ENCODE measurements at places on chromosomes 11 and 22. TPM values are rescaled to one million over a fixed set of nuclear protein-coding genes. Genes with fewer than 3 reads are reported as not detected.
A peak's percentile ranks its signal among the peaks of the same experiment; 100 is the strongest.

The TTC12 gene
- total RNA-seq: 17.5 TPM

The SCUBE1 gene
- 5.0 TPM for total RNA-seq

The OR2AG2 gene
- total RNA-seq: 0.13 TPM

The OR5P2 gene
- total RNA-seq: 0.52 TPM

The GGTLC3 gene
- 6.4 TPM for total RNA-seq

The CARNS1 gene
- total RNA-seq: 1.2 TPM

GRCh38 chr11:105204636-105205035 lies 65.1 kb upstream of the CARD18 start:
- no peak for DNase-seq

DNA sequence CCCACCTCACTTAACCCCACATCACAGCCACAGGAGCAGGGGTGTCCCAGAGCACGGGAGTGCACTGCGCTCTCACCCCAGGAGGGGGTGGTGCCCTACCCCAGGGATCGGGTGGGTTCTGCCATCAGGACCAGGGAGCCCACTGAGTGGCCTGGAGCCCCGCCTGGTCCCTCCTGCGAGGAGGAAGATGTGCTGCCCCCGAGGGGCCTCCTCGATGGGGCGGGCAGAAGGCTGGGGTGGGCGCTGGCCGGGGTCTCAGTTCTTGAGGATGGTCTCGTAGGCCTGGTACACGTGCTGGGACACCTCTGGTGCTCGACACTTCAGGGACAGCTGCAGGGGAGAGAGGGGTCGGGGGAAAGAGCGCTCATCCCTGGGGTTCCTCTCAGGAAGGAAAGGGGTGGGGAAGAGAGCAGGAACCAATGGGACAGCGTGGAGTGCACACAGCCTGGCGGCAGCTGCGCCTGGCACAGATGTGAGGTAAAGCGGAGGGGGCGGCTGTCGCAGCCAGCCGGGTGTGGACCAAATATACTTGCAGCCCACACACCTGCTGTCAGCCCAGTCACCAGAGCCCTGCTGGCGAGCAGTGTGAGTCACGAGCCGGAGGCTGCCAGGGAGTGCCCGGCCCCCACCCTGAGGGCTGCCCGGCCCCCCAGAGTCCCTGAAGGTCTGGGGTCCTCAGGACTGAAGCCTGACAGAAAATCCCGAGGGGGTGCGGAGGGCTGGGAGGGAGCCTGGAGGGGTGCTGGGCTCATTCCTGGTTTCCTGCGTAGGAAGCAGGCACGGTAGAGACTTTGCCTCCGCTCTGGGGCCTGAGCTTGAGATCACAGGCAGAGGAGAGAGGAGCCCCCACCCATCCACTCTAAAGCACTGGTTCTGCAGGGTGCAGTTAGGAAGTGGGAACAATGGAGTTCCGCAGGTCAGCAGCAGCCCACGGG lies 13.3 kb upstream of the RASL10A start:
- DNase-seq: no peak

GRCh38 chr11:32549611-32550187 lies 33.9 kb upstream of the EIF3M start:
- DNase-seq: no peak

GRCh38 chr11:65927904-65928397 lies 8.7 kb downstream of the DRAP1 start:
- DNase-seq: no peak

GRCh38 chr11:67213178-67213621 lies 53.1 kb upstream of the GRK2 start:
- DNase-seq: no peak

DNA sequence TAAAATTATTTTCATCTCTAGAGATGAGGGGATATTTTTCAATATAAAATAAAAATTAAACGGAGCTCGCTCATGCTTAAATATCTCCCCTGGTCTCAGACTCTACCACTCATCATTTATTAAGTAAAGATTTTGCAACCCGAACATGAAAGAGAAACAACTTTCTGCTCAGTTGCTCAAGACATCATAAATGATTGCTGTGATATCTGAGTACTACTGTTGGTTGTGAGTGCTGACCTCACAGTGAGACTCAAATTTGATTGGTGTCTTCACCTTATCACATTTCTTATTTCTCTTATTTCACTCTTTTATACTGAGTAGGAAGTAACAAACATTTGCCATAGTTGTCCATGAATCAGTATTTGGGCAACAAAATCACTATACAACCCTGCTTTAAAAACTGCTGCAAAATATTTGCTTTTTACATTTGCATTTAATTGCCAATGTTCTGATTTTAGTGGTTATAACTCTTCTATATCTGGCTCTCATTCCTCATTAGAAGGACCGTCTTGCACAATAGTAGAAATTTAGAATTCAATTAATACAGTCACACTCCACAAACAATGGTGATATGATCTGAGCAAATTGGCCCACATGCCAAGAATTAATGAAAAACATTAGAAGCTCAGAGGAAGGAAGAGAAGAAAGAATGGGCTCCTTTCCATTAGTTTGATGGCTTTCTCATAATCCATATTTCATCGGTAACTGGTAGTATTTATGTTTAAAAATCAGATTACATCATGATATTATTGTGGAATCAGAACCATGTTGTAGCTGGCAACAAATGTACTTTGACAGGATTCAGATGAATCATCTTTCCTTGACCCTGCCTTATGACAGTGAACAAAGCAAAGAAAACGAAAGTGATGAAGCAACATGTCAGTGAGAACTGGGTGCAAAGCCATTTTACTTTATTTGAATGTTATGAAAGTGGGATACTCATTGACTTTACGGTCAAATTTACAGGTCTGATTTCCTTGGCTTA lies 973.6 kb upstream of the TENM4 start:
- DNase-seq: no peak

GRCh38 chr22:29710922-29711593 lies 8.7 kb upstream of the CABP7 start:
- DNase-seq: peak; percentile 43

GRCh38 chr22:40967111-40967760 lies 16.1 kb downstream of the RBX1 start:
- DNase-seq: no peak

GRCh38 chr11:132564091-132564885 lies 968.0 kb downstream of the OPCML start:
- peak; percentile 75 for DNase-seq

GRCh38 chr11:78450866-78451265 lies 33.2 kb upstream of the GAB2 start:
- DNase-seq: no peak

GRCh38 chr11:118051611-118052461 lies 25.0 kb upstream of the TMPRSS4 start:
- DNase-seq: no peak
